Neural crest cell (in vitro differentiated cells): ENCODE measurements at places on chromosomes 12 and 14.

GRCh38 chr14:32085845-32086383 is 8.8 kb downstream of the ARHGAP5 start:
- DNase-seq: no peak

DNA sequence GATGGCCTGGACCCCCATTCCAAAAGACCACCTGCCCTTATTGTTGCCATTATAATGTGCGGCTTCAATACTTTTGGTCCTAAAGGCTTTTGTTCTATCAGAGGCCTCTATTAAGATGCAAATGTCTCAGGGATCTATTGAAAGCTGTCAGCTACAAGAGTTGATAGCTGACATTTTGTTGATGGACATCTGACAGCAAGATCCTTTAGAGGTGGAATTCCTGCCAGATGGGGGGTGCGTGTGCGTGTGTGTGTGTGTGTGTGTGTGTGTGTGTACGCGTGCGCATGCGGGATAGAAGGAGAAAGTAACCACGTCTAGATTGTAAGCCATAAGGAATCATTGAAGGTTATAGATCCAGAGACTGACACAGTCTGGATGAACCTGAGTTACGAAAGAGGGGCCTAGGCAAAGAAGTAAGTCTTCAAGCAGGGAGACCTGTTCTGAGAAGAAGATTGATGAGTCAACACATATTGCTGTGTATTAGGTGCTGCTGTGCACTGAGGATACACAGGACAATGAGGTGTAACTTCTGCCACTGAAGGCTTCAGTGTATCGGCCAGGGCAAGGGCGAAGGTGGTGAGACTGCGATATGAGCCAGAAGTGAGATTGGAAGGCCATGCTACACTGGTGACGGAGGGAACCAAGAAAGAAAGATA is 89.2 kb downstream of the PRMT8 start:
- no peak for DNase-seq

- no peak for DNase-seq
These were observed 42.8 kb upstream of the CPSF6 start for GRCh38 chr12:69196302-69197288.

DNA sequence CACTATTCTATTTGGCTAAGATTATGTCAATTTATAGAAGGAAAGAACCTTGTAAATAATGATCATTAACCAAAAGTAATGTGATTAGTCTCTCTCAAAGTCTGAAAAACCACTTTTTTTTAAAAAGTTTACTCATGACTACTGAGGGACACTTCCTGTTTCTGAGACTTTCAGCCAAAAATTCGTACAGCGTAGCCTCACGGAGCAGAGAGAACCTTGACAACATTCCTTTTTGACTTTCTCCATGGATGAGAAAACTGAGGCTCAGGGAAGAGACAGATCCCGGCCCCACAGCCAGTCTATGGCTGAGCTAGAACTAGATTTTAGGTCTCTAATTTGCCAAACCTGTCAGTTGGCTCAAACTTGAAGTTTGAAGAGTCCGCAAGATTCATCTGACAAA is 68.2 kb downstream of the DAD1 start:
- no peak for DNase-seq

DNA sequence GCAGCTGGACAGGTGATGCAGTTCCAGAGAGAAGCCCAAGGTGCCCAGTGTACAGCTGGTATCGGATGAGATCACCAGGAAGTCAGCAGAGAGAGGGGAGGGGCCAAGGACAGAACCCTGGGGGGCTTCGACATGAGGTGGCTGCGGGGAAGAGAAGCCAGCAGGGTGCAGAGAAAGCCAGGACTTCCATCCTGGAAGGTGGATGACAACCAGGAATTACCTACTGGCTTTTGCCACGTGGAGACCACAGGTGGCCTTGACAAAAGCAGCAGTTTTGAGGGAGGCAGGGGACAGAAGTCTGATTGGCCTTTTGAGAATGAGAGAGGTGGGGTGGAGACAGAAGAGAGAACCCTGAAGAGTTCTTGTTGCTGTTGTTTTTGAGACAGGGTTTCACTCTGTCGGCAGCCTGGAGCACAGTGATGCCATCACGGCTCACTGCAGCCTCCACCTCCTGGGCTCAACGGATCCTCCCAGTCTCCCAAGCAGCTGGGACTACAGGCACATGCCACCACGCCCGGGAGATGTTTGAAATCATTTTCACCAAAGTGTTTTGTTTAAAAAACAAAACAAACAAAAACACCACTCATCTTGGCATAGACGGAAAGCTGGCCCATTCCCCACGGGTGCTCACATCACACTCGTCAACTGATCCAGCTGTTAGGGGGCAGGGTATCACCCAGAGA is 35.2 kb downstream of the CDC42BPB start:
- DNase-seq: no peak

DNA sequence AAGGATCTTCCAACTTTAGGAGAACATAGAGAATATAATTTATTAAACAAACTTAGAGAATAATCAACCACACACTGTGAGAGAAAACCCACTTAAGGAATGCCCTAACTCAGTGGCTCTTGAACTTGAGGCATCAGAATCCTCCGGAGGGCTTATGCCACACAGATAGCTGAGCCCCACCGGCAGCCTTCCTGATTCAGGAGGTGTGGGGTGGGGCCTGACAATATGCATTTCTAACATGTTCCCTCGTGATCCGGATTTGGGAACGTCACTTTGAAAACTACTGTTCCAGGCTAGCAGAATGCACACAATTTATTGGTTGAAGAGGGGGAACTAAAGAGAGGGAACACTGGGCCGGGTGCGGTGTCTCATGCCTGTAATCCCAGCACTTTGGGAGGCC is 2.0 kb upstream of the SOAT2 start:
- no peak for DNase-seq

DNA sequence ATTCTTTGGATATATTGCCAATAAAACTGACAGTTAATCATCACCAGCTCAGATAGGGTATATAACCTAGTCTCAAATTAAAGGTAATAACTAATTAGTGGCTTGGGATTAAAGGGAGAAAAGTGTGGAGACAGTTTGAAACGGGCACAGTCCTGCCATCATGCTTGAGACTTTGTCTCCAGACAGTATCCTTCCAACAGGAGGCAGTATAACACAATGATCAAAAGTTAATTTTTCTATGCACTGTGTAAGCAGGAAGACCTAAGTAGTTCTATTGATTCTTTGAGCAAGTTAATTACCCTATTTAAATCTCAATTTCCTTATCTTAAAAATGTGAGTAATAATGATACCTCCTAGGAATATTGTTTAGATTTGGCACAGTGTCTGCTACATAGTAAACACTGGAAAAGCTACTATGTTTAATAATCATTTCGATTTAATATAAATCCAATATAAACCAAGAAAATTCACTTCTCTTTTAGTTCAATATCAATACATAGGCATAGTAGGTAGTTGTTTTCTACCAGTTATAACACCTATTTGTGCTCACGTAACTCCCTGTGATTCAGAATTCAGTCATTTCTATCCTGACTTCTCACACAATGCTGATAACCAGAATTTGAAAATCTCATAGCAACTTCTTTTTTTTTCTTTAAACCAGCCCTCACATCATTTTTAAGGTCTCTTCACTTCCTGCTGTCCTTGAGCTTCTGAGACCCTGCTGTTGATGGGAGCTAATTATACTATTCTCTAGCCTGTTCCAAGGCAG is 53.7 kb downstream of the GALNT4 start:
- DNase-seq: no peak

DNA sequence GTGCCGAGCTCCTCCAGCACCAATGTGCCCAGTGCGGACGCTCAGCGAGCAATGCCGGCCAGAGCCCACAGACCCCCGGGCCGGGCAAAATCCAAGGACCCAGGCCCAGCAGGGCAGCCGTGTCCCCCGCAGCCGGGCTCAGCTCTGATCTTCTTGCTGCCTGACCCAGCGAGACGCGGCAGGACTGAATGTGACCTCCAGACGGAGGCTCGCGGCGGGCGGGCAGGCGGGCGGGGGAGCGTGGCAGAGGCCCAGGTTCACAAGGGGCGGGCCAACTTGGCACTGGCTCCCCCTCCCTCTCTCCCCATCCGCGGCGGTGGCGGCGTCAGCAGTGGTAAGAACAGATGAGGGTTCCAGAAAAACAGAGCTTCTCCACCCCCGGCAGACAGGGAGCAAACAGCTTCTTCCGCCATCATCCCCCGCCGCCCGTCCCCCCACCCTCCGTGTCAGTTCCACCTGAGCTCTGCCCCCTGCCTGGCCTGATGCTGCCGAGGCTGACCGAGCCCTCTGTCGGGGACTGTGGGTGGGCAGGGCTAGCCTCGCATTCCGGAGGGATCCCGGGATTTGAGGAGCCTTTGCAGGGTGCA is 94.3 kb downstream of the RFLNA start:
- DNase-seq: peak; percentile 41

GRCh38 chr14:64762044-64763034 is 58.1 kb downstream of the PLEKHG3 start:
- DNase-seq: no peak
